Activated CD4-positive, alpha-beta T cell treated with anti-CD3 and anti-CD28 coated beads, Interleukin-10, Interleukin-2, amounts not matched to agents 100 ng/mL and 50 ng/mL, durations not matched to agents 16 hours and 8 hours (primary cell): ENCODE measurements at places on chromosomes 11 and 22.

GRCh38 chr11:84634309-84634708 lies 992.8 kb downstream of the DLG2 start:
- no peak for DNase-seq

DNA sequence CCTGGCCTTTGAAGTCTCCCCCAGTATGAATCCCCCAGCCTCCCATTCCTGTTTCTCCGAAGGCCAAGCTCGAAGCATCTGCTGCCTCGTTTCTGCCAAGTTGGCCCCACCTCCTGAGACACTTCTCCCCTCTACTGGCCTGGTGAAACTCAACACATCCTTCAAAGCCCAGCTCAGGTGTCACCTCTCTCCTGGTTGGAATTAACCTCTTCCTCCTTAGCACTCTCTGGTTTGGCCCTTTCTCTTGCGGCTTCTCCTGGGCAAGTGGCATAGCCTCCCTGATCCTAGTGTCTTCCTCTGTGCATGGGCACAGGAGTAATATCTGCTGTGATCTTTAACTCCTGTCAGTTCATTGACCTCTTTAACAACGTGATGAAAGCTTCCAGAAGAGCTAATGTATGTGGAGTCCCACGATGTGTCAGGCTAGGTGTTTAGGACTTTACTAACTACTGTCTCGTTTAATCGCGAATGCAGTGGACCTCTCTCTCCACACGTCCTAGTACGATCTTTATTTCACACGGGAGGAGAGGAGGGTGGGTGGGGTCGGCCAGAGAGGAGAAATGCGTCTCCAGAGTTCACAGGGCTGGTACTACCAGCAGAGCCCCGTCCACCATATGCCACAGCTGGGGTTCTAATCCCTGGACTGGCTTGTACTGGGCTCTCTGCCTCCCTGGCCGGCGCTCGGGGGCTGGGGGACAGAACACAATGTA lies 826 bp upstream of the PTPRJ start:
- no peak for DNase-seq

DNA sequence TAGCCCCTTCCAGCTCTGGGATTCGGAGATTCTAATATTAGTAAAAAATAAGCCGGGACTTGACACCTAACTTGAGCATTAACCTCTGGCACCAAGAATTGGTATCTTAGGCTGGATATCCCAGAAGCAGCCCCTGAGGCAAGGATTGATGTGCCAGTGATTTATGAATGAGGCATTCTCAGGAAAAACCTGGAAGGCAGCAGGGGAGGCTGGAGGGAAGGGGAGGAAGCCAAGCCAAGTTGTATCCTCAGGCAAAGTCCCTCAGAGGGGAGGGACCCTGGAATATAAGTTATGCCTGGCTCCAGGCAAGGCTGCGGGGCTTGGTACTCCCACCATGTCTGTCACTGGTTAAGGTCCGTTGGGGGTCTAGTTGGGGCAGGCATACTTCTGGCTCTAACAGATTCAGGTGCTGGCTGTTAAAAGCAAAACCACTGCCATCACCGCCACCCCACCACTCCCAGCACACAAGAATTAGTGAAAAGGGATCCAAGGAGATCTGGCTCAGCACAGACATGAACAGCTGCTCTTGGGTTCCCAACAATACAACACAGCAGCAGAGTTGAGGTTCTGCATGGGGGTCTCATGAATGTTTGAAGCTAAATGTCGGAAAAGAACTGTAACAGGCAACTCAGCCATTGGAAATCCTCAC lies 29.8 kb downstream of the LMO2 start:
- DNase-seq: no peak

- no peak for DNase-seq
Observed at GRCh38 chr11:132024587-132025295, 654.3 kb downstream of the NTM start.

DNA sequence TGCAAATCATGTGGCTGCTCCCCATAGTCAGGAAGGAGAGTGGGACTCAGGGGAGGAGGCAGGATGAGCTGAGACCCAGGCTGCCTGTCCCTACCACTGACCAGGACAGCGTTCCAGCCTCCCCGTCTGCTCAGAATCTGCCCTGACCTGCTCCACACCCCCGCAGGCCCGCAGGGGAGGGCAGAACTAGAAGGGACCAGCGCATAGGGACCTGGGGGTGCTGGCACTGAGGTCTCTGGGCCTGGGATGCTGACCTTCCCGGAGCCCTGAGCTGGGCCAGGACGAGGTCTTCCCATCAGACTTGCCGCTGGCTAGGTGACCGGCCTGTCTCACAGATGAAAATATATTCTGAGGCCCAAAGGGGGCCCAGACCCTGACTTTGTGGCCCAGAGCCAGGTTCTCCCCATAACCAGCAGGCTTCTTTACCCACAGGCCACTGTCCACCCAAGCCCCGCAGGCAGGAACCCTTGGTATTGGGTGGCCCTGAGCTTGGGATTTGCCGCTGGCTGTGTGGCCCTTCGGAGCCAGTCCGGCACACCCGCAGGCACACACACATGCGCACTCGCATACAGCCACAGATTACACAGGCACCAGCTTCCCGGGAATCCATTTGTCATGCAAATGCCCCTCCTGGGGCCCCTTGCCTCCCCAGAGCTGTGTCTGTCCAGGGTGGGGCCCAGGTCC lies 13.8 kb upstream of the PIM3 start:
- DNase-seq: no peak

DNA sequence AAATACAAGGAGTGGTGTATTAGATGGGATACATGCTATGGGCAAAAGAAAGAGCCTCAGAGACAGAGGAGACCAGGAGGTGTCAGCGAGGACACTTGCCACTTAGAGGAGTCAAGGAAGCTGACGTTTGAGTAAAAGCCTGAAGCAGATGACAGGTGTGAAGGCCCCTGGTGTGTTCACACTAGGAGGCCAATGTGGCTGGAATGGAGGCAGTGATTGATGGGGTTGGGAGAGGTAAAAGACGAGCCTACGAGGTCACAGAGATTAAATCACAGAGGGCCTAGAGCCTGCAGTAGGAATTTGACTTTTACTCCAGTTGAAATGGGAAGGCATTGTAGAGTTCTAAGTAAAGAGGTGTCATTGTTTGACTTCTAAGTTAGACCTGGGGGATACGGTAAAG lies 12.0 kb upstream of the GDPD5 start:
- no peak for DNase-seq

DNA sequence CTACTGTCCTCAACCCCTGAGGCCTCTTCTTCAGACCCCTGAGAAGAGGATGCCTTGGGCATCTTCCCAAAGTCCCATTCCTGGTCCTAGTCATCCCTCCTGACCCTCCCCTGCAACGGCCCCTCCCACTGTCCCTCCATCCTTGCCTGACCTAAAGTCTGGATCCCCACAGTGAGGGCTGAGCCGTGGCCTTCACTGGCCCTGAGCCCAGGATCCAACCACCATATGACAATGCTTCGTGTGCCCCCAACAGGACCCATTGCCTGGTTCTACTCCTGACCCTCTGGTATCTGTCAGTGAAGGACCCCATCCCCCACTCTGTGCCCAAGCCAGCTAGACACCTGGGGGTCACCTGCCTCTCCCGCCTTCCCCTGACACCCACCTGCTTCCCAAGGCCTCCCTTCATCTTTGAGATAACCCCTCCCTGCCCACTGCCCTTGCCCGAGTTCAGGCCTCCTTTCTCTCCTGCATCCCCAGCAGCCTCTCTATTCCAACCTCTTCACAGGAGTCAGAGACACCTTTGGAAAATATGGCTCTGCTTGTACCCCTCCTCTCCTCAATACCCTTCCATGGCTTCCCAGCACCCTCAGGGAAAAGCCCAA lies 48.0 kb downstream of the LRRC32 start:
- no peak for DNase-seq

GRCh38 chr11:7630002-7630401 lies 43.3 kb downstream of the CYB5R2 start:
- DNase-seq: no peak

- DNase-seq: no peak
Observed at GRCh38 chr11:87423161-87423560, 385.4 kb downstream of the TMEM135 start.

DNA sequence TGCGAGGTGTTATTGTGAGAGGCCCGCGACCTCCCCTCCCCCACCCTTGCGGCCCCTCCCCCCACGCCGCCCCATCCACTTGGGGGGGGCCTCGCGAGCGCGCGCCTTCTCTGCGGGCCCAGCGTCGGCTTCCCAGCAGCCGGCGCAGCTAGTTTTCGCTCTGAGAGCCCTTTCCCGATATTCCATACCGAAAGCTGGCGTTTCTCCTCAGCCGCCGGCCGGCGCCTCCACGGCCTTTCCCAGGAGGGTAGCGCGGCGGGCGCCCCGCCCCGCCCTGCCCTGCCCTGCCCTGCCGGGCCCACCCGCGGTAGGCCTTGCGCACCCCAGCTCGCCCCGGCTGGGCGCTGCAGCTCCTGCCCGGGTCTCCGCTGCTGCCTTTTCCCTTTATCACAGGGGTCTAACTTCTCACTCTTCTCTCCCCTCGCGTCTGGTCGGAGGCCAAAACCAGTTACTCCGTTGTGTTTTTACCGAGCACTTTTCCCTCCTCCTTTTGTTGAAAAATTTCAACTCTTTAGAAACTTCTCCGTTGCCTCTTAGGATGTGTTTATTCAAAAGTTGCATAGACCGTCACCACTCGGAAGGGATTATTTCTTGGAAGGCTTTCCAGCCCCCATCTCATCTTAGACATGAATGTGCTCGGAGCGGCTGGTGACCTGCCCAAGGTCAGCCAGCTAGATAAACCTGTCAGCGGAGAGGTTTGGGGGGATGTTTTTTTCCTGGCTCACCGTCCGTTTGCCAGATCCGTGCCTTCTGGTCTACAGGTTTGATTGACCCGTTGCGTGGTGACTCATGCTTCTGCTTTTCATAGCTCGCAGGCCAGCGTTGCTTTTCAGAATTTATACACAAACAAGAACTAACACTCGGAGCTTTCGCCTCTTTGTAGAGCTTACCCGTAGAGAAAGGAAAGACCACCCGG lies 648 bp downstream of the PAFAH1B2 start:
- DNase-seq: peak; percentile 58

- DNase-seq: peak; percentile 16
Observed at GRCh38 chr11:13680501-13681264, 12.2 kb downstream of the FAR1 start.

DNA sequence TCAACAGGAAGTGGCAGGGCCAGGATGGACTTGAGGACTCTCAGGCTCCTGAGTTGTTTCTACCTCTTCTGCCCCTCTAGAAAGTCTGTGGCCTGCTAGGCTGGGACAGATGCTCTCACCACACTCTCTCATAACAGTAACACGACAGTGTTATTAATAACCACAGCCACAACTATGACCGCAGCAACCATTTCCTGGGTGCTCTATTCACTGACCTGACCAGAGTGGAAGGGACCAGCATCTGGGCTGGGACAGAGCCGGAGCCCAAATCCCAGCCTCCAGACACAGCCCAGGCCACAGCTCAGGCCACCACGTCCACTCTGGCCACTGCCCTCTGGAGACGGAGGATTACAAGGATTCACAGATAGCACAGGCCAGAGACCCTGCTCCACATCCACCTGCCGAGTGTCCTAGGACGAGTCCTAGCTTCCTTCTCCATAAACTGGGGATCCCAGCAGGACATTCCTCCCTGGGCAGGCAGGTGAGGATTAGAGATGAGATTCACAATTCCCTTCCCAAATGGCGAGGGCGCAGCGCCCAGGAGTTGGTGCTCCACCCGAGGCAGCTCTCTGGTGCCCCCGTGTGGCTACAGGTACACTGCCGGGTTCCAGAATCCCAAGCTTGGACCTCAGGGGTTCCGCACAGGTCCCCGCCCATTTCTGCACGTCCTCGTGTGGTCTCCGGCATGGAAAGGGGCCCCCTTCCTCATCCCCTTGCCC lies 7.1 kb downstream of the PNPLA5 start:
- peak; percentile 62 for DNase-seq

- no peak for DNase-seq
Observed at GRCh38 chr11:46801694-46802470, 44.2 kb downstream of the CKAP5 start.

GRCh38 chr22:22815397-22816170 lies 72.0 kb upstream of the IGLL5 start:
- DNase-seq: no peak

DNA sequence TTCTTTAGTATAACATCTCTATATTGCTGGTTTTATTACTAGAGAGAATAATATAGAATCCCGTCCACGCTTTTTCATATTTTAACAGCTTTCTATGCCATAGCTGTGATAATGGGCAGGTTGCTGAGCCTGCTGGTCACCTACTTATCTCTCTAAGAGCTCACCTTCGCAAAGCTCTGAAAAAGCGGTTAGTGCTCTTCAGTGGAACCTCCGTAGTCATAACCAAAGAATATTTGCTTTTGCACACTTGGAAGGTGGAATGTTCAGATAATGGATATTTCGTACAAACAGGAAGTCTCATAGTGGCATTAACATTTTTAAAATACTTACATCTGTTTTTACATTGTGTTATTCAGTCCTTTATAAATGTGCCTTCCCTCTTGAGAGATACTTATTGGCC lies 388.9 kb upstream of the ANO3 start:
- DNase-seq: no peak

GRCh38 chr22:50303848-50304527 lies 3.5 kb downstream of the PLXNB2 start:
- DNase-seq: no peak

DNA sequence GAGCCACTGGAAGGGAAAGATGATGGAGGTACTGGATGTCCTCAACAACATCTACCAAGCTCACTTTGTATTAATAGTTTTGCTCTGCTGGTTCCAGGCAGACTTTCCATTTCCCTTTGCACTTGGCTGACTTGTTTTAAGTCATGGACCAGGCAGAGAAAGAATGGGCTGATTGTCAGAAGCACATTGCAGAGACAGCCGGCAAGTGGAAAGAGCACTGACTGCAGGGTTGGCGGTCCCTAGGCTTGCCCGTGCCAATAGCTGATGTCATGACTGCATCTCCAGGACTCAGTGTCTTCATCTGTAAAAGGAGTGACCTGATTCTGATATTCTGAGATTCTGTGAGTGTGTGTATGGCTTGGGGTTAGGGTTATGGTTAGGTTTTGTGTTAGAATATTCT lies 20.9 kb upstream of the NNMT start:
- DNase-seq: no peak

GRCh38 chr11:119663279-119663678 lies 65.7 kb downstream of the NECTIN1 start:
- no peak for DNase-seq

DNA sequence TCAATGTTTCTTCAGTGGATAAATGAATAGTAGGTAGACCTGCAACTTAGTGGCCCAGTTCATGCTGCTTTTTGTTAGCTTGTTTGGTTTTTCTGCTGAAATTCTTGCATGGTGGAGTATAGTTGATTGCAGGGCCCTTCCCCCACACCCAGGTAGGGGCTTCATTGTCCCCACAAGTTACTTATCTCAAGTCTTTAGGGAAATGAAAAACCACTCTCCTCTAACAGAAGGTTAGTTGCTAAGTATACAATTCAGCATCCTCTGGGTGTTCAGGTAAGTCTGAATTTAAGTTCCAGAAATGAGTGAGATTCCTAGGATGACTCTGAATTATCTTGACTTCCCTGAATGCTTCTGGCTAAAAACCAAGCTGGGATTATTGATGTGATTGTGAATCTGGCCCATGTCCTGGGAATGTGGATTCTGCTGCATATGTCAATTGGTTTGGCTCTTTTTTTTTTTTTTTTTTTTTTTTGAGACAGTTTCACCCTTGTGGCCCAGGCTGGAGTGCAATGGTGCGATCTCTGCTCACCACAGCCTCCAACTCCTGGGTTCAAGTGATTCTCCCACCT lies 40.3 kb downstream of the BCL2L13 start:
- no peak for DNase-seq
